ENCODE measurements at places on chromosomes 7 and 10.

DNA sequence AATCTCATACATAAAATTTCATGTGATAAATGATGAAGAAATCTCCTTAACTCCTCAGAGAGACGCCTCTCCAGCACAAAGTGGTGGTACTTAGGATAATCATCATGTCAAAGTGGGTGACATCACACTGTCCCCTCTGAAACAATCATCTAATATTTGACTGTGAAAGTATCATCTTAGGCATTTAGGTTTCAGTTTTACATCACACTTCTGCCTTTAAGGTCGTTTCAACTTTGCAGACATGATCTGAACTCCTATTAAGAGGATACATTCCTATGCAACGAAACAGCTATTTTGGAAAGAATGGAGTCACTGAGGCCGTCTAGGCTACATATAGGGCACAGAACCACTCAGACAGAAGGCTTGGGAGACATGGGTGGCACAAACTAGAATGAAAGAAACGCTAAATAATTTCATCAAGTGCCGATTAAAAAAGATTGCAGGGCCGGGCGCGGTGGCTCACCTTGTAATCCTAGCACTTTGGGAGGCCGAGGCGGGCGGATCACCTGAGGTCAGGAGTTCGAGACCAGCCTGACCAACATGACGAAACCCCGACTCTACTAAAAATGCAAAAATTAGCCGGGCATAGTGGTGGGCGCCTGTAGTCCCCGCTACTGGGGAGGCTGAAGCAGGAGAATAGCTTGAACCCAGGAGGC, 2.0 kb downstream of the VOPP1 start:
- DNase-seq = no peak

- peak; percentile 52 for DNase-seq
These were observed 63.9 kb downstream of the VOPP1 start for GRCh38 chr7:55508221-55509011.

DNA sequence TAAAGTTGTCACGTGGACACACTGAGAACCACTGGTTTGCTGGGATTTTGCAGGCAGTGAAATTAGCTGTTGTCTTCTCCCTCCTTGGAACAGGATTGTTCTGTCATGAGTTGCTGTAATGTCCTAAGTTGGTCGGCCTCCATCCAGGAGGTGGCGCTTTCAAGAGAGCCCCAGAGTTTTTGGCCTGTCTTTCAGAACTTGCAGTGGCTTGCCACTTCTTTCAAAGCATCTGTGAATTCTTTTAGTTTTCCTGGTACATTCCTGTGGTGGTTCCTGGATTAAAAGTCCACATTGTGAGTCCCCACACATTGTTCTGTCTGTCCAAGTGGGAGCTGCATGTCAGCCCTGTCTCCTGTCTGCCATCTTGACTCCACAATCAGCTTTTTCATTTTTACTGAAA, 133.8 kb downstream of the PON1 start:
- no peak for DNase-seq

DNA sequence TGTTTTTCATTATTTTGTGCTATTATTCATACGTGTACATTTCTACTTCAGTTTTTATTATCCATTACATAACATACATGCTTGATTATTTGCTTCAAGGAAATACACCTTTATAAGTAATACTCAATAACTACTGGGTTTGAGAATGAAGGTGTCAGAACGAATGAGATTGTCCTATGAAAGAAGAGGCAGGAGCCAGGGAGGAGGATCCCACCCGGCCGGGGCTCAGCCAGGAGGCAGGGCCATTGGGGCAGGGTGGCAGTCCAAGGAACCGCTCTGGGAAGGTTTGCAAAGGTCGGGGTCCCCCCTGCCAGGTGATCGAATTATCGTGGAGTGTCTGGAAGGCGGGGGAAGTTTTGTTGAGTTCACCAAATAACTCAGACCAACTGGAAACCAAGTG, 9.1 kb downstream of the TRIM56 start:
- no peak for DNase-seq

- DNase-seq = no peak
These were observed 540.0 kb downstream of the TCERG1L start for GRCh38 chr10:130771491-130771946.

GRCh38 chr7:138478499-138478908, 18.4 kb downstream of the TRIM24 start:
- DNase-seq = no peak

- no peak for DNase-seq
These were observed 921.4 kb upstream of the CELF2 start for GRCh38 chr10:10096296-10096695.

DNA sequence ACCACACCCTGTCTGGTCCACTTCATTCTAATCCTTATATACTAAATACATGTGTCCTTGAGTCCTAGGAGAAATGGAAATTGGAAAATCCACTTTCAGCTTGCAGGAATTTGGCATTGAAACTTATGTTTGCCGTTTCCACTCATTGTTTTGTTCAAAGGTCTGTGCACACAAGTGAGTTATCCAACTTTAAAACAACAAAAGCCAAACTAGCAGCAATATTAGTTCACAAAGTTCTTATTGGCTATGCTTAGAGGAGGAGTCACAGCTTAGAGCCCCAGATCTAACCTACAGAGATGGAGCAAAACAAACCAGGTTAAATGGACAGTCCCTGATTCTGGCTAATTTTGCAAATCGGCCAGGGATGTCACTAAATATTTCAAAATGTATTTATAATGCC, 44.6 kb upstream of the AFAP1L2 start:
- DNase-seq = no peak

DNA sequence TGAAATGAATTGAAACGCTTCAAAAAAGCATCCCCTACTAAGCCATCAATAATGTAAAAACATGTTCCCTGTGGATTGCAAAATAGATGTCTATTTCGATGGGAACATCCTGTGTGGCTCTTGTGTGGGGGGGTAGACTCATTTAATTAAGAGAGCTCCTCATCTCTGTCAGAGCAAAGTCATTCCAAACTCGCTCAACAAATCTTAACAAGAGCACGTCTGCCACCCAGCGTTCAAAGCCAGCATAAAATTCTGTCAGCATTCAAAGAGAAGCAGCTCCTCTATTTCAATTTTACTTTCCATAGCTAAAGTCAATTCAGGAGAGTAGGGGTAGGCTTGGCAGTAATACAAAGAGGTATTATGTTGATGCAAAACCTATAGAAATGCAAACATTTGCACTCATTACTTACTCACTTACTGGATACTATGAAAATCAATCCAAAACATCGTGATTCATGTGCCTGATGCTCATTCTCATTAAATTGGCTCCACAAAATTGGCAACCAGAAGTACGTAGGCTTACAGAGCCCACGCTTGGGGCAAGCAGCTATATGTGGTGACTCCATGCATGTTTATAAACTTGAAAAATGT, 114.9 kb downstream of the IPMK start:
- DNase-seq = peak; percentile 31

DNA sequence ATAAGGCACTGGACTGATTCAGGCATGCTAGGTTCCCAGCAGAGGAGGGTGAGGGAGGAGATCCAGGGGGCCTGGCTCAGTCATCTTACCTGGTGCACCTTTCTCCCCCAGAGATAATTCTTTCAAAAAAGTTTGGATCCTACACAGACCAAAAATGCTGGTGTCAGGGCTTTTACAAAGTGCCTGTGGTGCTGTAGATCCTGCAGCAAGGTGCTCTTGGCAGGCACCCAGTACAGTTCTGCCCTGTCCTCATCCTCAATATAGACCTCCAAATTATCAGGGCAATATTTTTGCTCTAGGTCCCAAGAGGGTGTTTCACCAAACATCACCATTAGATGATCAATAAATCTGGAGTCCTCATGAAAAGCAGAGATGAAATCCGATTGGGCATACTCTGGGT, 78.5 kb upstream of the IGFBP3 start:
- no peak for DNase-seq
